Osteoblast (primary cell): ENCODE measurements at places on chromosomes 2 and 18.

DNA sequence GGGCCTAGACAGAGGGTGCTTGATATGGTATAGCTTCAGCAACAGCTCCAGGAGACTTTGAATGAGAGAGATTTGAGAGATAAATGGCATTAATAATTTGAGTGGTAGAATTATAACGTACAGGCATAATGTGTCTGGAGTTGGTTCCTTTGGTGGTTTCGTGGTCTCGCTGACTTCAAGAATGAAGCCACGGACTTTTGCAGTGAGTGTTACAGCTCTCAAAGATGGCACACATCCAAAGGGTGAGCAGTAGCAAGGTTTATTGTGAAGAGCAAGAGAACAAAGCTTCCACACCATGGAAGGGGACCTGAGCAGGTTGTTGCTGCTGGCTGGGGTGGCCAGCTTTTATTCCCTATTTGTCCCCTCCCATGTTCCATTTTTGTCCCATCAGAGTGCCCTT lies 23.1 kb downstream of the PDCD1 start:
- DNase-seq = no peak

DNA sequence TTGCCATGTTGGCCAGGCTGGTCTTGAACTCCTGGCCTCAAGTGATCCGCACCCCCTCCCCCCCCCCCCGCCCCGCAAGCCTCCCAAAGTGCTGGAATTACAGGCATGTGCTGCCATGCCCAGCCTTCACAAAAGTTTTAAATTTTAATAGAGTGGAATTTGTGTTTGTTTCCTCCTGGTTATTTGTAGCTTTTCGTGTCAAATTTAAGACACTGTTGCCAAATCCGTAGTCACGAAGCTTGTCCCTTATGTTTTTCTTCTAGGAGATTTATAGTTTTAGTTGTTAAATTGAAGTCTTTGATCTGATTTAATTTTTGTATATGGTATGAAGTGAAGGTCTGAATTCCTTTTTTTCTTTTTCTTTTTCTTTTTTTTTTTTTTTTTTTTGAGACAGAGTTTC lies 14.7 kb downstream of the ZNF236 start:
- DNase-seq = no peak

DNA sequence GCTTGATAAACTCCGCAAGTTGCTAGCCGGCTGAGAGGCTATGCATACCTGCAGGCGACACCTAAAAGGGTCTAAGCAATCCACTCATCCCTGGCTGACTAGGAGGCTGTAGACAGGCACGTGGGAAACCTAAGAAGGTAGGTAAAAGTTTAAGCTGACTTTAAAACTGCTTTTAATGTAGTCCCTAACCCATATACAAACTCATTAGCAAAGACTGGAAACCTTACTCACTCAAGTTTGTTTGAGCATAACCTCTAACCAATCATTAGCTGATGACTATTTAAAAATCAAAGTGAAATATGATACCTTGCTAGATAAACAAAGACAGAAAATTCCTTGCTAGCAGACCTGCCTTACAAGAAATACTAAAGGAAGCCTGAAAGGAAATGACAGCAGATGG lies 106.4 kb downstream of the EXOC6B start:
- DNase-seq = no peak

DNA sequence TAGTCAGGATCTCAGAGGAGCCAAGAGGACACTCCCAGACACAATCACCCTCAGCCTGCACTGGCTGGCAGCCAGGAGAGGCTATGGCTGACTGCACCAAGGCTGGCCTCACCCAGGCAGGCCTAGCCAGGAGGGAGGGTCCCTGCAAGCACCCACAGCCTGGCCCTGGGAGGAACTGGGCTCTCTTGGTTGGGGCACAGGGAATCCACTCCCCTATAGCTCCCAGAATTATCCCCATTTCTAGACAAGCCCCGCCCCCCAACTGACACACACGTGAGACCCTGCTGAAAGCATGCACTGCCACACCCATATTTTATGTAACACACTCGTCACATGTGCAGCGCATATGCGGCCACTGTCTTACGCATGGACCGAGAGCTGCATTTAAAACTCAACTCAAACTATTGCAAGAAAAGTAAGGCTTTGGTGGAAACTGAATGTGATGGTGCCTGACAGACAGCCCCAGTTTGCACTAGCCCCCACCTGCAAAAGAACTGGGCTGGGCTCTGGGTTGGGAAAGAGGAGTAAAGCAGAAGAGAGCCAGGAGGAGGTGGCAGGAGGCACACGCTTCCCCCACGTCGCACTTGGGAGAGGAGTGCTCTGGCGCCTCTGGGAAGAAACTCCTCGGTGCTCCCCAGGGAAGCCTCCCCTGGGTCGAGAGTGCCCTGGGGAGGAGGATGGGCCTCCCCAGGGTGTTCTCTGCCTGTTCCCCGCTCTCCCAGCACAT lies 28.9 kb upstream of the ARHGEF4 start:
- no peak for DNase-seq

DNA sequence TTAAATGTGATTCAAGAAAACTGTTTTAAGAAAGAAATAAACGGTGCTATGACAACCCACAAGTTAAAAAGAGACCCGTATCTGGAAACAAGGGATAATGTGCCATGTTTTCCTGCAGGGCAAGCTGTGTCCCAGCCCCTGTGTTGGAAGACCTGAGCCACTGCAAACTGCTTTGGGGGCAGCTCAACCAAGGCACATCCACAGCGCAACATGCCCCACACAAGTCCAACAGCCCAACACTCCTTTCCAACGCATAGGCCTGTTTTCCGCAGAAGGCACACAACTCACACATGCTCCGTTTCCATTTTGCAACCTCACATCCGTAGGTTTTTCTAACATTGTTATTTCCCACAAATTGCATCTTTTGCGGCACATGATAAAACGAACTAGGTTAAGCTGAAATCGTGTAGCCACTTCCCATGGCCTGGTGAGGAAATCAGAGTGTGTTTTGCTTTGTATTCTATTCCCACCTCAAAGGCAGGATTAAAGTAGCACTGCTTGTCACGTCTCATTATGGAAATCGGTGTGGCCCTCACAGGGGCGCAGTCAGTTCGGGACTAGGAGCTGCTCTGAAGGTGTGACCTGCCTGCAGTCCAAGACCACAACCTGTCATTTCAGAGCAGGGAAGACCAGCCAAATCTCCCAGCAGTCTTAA lies 50.5 kb upstream of the ZNF516 start:
- no peak for DNase-seq

- no peak for DNase-seq
Measured at GRCh38 chr2:19630921-19631320, 270.9 kb downstream of the TTC32 start.

- DNase-seq = no peak
Measured at GRCh38 chr18:48324651-48325050, 84.5 kb downstream of the ZBTB7C start.

DNA sequence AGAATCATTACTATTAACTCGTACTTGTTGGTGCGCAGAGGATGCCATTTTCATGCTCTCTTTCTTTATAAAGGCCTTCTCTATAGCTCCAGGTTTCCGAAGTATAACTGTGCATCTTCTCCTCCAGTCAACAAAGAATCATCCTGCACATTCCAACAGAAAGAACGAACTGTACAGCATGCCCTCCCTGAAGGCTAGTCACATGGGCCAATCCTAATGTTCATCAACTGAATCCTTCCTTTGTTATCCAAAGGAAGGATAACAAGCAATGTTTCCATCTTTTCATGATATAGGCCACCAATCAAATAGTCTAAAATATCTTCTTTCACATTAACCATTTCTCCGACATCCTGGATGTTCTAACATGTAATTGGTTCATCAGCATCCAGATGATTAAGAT lies 66.9 kb upstream of the LDLRAD4 start:
- no peak for DNase-seq

GRCh38 chr2:80326214-80326613 lies 21.7 kb upstream of the LRRTM1 start:
- no peak for DNase-seq
